ENCODE measurements at places on chromosomes 13 and 19. TPM values are rescaled to one million over a fixed set of nuclear protein-coding genes. Genes with fewer than 3 reads are reported as not detected.

- H3K36me3 ChIP-seq: no peaks in the 10 kb centered on the region
- no peak overlapping the region for H3K4me3 ChIP-seq
- H3K4me1 ChIP-seq: peaks cover 18% of the 10 kb centered on the region
- no peak overlapping the region for H3K27ac ChIP-seq
Observed at GRCh38 chr19:44912854-44913253, 1.6 kb upstream of the APOC1 start.

- DNase-seq: no peak
- no peaks in the 10 kb centered on the region for H3K4me1 ChIP-seq
- no peak overlapping the region for H3K4me3 ChIP-seq
- no peaks in the 10 kb centered on the region for H3K36me3 ChIP-seq
- no peaks in the 10 kb centered on the region for H3K27me3 ChIP-seq
- no peak overlapping the region for H3K27ac ChIP-seq
Observed at GRCh38 chr19:30064348-30064699, 122.3 kb downstream of the URI1 start.

DNA sequence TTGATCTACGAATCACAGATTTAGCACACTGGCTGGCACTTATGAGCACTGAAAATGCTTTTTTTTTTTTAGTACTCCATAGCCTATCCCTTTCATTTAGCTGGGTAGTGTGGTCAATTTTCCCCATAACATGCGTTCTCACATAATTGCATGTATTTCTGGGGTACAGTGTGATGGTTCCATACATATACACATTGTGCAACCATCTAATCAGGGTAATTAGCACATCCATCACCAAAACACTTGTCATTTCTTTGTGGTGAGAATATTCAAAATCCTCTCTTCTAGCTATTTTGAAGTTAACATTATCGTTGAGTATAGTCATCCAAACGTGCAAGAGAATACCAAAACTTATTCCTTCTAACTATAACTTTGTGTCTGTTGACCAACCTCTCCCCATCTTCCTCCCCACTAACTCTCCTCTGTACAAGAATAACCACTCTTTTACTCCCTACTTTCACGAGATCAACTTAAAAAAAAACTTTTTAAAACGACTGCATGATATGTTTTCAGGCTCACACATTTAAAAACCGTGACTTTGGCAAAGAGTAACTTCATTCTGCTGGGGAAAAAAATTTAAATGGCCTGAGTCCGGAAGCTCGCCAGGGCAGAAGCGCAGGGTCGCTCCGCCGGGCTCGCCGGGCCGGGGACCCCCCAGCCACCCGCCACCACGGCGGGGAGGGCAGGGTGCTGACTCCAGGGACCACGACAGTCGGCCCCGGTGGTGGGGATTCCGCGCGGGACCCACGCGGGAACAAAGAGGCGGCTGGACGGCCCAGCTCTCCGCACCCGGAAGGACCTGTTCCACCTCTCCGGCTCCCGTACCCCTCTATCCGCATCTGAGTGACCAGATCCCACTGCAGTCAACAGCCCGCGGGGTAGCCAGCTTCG lies 868 bp upstream of the UBAC2 start:
- H3K27ac ChIP-seq: peak overlapping the region; percentile 98
- DNase-seq: no peak
- H3K4me1 ChIP-seq: peaks cover 19% of the 10 kb centered on the region
- H3K36me3 ChIP-seq: no peaks in the 10 kb centered on the region
- H3K27me3 ChIP-seq: no peaks in the 10 kb centered on the region

GRCh38 chr13:36998624-36999041 lies 507 bp downstream of the ALG5 start:
- H3K27ac ChIP-seq: peak overlapping the region; percentile 89
- no peaks in the 10 kb centered on the region for H3K27me3 ChIP-seq
- peak overlapping the region; percentile 84 for H3K4me3 ChIP-seq
- DNase-seq: peak; percentile 35
- no peaks in the 10 kb centered on the region for H3K36me3 ChIP-seq
- peaks cover 14% of the 10 kb centered on the region for H3K4me1 ChIP-seq

GRCh38 chr13:95921485-95921884 lies 131.7 kb downstream of the UGGT2 start:
- no peak overlapping the region for H3K27ac ChIP-seq
- no peaks in the 10 kb centered on the region for H3K4me1 ChIP-seq
- H3K27me3 ChIP-seq: no peaks in the 10 kb centered on the region
- no peak for DNase-seq

GRCh38 chr13:63107179-63107943 lies 1691.7 kb upstream of the PCDH20 start:
- H3K4me3 ChIP-seq: no peak overlapping the region
- no peak overlapping the region for H3K27ac ChIP-seq
- no peak for DNase-seq
- no peaks in the 10 kb centered on the region for H3K4me1 ChIP-seq

DNA sequence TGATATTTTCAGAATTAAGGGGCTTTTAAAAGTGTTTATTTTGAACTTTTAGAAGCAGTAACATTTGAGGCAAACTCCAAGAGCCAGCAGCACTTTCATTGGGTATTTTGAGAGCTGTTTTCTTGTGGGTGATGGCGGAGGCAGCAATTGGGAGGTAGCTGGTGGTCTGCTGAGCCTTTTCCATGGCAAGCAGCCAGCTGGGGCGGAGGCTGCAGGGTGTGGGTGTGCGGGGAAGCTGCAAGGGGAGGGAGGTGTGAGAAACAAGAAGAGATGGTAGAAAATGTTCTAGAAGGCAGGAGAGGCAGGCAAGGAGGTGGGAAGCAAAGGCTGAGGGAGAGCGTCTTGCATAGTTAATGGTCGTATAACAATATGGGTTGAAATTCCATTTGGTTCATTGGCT lies 223.4 kb upstream of the HTR2A start:
- peaks cover 11% of the 10 kb centered on the region for H3K4me1 ChIP-seq
- no peak overlapping the region for H3K4me3 ChIP-seq
- no peak for DNase-seq
- no peak overlapping the region for H3K27ac ChIP-seq

Gene EBPL
- 180 TPM for total RNA-seq
